ENCODE measurements at places on chromosomes 11 and 22. TPM values are rescaled to one million over a fixed set of nuclear protein-coding genes. Genes with fewer than 3 reads are reported as not detected.

GRCh38 chr11:100978939-100979338, 150.7 kb downstream of the PGR start:
- H3K36me3 ChIP-seq = no peaks in the 10 kb centered on the region
- no peaks in the 10 kb centered on the region for H3K4me1 ChIP-seq
- no peak overlapping the region for H3K27ac ChIP-seq
- no peaks in the 10 kb centered on the region for H3K27me3 ChIP-seq

Gene OR51B4
- total RNA-seq = not detected

Gene NNMT
- 1,803 TPM for total RNA-seq

Gene GPR83
- total RNA-seq = 0.21 TPM

GRCh38 chr22:46008836-46009596, 32.1 kb upstream of the WNT7B start:
- no peak overlapping the region for H3K4me3 ChIP-seq
- peaks cover 44% of the 10 kb centered on the region for H3K4me1 ChIP-seq
- no peak overlapping the region for H3K27ac ChIP-seq
- DNase-seq = no peak

DNA sequence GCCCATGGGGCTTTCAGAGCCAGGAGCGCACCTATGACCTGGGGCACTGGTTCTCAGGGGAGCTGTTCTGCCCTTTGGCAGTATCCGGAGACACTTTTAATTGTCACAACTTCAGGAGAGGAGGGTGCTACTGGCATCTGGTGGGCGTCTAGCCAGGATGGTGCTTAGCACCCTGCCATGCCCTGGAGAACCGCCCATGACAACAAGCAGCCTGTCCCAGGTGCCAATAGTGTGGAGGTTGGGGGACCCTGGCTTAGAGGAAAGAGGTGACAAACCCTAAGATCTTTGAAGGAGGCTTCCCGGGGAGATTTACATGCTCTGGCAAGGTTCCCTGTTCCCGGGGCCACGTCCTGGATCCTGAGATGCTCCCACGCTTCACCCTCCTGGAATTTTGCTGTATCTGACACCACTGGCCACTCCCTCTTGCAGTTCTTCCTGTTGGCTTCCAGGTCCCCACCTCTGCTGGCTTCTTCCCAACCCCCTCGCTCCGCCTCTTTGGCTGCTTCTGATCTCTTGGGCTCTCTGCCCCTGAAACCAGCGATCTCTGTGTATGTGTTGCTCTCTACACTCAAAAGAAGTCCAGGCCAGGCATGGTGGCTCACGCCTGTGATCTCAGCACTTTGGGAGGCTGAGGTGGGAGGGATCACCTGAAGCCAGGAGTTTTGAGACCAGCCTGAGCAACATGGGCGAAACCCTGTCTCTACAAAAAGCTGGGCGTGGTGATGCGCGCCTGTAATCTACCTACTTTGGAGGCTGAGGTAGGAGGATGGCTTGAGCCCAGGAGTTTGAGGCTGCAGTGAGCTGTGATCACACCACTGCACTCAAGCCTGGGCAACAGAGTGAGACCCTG, 31.1 kb downstream of the FADS3 start:
- no peak for DNase-seq
- H3K4me1 ChIP-seq = peaks cover under 1% of the 10 kb centered on the region
- H3K36me3 ChIP-seq = no peaks in the 10 kb centered on the region
- H3K27ac ChIP-seq = no peak overlapping the region
- no peaks in the 10 kb centered on the region for H3K27me3 ChIP-seq
- H3K4me3 ChIP-seq = no peak overlapping the region

- H3K36me3 ChIP-seq = no peaks in the 10 kb centered on the region
- no peaks in the 10 kb centered on the region for H3K27me3 ChIP-seq
- no peak overlapping the region for H3K4me3 ChIP-seq
Observed at GRCh38 chr22:32018056-32018455, 25.0 kb upstream of the SLC5A1 start.

GRCh38 chr11:27406498-27407354, 43.7 kb upstream of the CCDC34 start:
- H3K4me3 ChIP-seq = no peak overlapping the region
- no peaks in the 10 kb centered on the region for H3K36me3 ChIP-seq
- DNase-seq = no peak

DNA sequence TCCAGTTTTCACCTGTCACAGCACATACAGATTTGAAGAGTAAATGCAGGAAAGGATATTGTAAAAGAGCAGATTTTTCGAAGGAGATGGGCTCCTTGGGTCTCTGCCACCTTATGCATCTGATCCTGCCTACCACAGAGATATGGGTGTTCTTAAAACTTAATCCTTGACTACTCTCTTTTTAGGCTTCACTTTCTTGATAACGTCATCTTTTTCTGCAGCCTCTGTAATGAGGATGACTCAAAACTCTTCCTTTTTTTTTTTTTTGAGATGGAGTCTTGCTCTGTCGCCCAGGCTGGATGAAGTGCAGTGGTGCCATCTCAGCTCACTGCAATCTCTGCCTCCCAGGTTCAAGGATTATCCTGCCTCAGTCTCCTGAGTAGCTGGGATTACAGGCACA, 7.8 kb downstream of the PRR14L start:
- peaks cover 40% of the 10 kb centered on the region for H3K36me3 ChIP-seq
- no peak overlapping the region for H3K4me3 ChIP-seq
- H3K27ac ChIP-seq = no peak overlapping the region
- DNase-seq = no peak

GRCh38 chr11:121340032-121340580, 47.5 kb downstream of the SC5D start:
- no peak for DNase-seq
- H3K36me3 ChIP-seq = no peaks in the 10 kb centered on the region
- H3K4me1 ChIP-seq = no peaks in the 10 kb centered on the region
- no peak overlapping the region for H3K4me3 ChIP-seq

Gene MN1
- 3.9 TPM for total RNA-seq

GRCh38 chr11:84249344-84250135, 963.4 kb upstream of the CCDC90B start:
- H3K4me3 ChIP-seq = no peak overlapping the region
- no peaks in the 10 kb centered on the region for H3K27me3 ChIP-seq
- H3K36me3 ChIP-seq = no peaks in the 10 kb centered on the region
- no peaks in the 10 kb centered on the region for H3K4me1 ChIP-seq
- no peak for DNase-seq
- no peak overlapping the region for H3K27ac ChIP-seq

Gene PRAME
- not detected for total RNA-seq

- H3K27me3 ChIP-seq = no peaks in the 10 kb centered on the region
- no peak for DNase-seq
- H3K27ac ChIP-seq = peak overlapping the region; percentile 3
- H3K4me1 ChIP-seq = no peaks in the 10 kb centered on the region
Observed at GRCh38 chr11:125091247-125091876, 20.1 kb downstream of the TMEM218 start.

GRCh38 chr11:112453601-112454577, 193.2 kb upstream of the PLET1 start:
- H3K27ac ChIP-seq = no peak overlapping the region
- H3K36me3 ChIP-seq = no peaks in the 10 kb centered on the region
- no peaks in the 10 kb centered on the region for H3K27me3 ChIP-seq
- H3K4me3 ChIP-seq = no peak overlapping the region

GRCh38 chr11:61912530-61912898, 4.9 kb downstream of the RAB3IL1 start:
- H3K27me3 ChIP-seq = no peaks in the 10 kb centered on the region
- peaks cover 6% of the 10 kb centered on the region for H3K36me3 ChIP-seq
- H3K4me1 ChIP-seq = peaks cover 31% of the 10 kb centered on the region
- DNase-seq = no peak
- H3K27ac ChIP-seq = peak overlapping the region; percentile 83

DNA sequence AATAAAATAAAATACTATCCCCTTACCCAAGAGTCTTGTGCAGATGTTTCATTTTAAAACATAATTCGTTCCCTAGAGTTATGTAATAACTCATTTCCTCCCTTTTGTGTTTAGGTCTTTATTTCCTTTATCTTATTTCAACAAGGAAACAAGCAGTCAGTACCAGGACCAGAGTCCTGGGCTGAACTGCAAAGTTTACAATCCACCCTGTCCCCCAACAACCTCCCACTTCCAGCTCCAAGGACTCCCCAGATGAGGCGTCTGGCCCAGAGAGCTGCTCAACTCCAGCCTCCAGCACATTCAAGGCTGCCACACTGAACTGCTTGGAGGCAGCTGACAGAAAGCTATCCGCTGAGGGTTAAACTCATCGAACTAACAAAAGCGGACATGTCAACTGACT, 4.5 kb downstream of the POLDIP3 start:
- DNase-seq = no peak
- no peak overlapping the region for H3K27ac ChIP-seq
- no peak overlapping the region for H3K4me3 ChIP-seq
- H3K36me3 ChIP-seq = peaks cover 16% of the 10 kb centered on the region
- H3K27me3 ChIP-seq = no peaks in the 10 kb centered on the region
- peaks cover 45% of the 10 kb centered on the region for H3K4me1 ChIP-seq

- no peaks in the 10 kb centered on the region for H3K36me3 ChIP-seq
- no peak overlapping the region for H3K4me3 ChIP-seq
- H3K27me3 ChIP-seq = no peaks in the 10 kb centered on the region
- H3K4me1 ChIP-seq = peaks cover 62% of the 10 kb centered on the region
- DNase-seq = no peak
- H3K27ac ChIP-seq = peak overlapping the region; percentile 40
Observed at GRCh38 chr11:47518212-47518964, 34.5 kb downstream of the CELF1 start.

DNA sequence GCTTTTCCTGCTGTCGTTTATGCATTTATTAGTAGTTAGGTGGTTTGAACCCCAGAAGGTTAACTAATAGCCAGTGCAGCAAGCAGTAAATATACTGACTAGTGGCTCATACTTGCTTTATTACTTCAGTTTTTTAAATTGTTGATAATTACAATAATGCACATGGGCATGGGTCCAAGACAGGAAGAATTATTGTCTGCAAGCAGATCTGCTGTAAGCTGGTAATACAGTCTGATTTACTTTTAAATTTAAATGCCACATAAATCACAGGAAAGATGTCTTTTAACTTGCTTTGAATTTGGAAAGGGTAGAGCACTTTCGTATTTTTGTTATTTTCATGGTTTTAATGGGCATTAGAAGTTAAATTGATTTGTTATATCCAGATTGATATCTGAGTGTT, 27.1 kb downstream of the APLP2 start:
- H3K27ac ChIP-seq = no peak overlapping the region
- no peak for DNase-seq
- no peak overlapping the region for H3K4me3 ChIP-seq

Gene OR8G1
- not detected for total RNA-seq

DNA sequence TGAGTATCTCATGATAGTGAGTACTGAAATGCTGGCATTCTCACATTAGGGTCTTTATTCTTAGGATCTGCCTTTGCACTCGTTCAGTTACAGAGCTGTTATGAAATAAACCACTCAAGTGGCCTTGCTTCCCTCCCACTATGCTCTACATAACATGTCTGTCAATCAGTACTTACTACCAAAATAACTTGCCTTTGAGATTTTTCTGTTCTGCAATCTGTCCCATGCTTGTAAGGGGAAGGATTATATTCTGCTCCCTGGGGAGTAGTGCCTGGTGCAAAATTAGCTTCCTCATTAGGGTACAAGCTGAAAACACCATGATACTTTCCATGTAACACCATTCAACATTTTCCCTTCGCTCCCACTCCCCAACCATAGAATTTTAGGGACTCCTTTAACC, 1.9 kb upstream of the GRAP2 start:
- no peak for DNase-seq
- H3K27me3 ChIP-seq = no peaks in the 10 kb centered on the region
- peak overlapping the region; percentile 41 for H3K27ac ChIP-seq
- H3K36me3 ChIP-seq = no peaks in the 10 kb centered on the region
- no peak overlapping the region for H3K4me3 ChIP-seq

DNA sequence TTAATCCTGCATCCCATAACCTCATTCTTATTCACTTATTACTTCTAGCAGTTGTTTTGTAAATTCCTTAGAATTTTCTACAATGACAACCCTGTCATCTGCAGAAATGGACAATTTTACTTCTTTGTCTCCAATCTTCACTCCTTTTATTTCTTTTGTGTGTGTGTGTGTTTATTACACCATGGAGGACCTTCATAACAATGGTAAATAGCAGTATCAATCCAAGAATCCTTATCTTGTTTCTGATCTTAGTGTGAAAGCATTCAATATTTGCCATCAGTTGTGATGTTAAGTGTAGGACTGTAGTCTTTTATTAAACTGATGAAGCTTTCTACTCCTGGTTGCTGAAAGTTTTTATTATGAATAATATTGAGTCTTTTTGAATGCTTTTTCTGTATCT, 109.1 kb downstream of the MPPED2 start:
- no peaks in the 10 kb centered on the region for H3K27me3 ChIP-seq
- H3K27ac ChIP-seq = no peak overlapping the region
- no peak overlapping the region for H3K4me3 ChIP-seq
